ENCODE measurements at places on chromosomes 12 and 14.

DNA sequence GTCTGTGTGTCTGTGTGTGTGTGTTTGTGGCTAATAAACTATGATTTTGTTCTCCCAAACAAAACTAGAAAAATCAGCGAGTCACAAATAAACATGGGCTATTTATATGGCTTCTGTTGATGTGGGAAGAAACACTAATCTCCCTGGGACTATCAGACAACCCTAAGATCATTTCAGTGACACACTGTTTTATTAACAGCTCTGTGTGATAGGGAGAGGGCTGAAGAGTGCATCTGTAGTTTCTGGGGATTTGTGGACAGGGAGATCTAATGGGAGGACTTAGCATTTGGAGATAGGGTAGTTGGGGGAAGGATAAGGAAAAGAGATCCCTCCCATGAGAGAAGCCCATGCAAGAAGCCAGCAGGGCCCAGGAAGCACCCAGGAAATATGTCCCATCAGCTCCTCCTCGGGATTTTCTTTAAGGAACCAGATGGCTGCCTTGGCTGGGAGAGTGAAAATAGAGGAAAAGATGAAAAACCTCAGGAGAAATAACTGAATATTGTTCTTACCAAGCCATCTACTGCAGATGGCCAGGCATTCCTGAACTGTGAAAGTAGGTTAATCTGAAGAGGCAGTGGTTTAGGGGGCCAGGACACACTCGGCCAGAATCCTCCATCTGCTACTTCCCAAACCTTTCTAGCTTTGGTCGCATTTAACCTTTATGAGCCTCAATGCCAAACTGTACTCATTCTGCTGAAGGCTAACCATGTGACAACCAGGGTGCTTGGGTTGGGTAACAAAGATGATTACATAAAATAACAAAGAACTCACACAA is 253.4 kb downstream of the BTG1 start:
- no peak for DNase-seq

DNA sequence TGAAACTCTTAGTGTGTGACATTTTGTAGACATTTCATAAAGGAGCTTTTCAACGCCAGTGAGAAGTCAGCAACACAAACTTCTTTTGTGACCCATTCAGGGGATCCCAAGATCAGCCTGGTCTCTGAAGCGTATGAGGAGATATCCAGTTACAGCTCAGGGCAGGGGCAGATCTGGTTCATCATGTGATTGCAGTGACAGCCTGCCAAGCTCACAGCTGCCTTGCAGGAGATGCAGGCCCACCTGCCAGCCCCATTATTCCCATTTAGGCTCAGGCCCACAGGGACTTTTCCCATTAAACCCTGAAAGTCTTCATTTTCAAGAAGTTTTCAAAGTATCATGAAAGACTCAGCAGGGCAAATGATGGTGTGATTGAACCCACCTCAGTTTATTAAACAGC is 38.3 kb downstream of the SRGAP1 start:
- no peak for DNase-seq

- no peak for DNase-seq
Measured at GRCh38 chr12:10409392-10409791, at the start of gene KLRC4. Gene KLRC4, minus strand, starts transcription at chr12:10409757. Its CDS starts 182 bp downstream, at chr12:10409575.

DNA sequence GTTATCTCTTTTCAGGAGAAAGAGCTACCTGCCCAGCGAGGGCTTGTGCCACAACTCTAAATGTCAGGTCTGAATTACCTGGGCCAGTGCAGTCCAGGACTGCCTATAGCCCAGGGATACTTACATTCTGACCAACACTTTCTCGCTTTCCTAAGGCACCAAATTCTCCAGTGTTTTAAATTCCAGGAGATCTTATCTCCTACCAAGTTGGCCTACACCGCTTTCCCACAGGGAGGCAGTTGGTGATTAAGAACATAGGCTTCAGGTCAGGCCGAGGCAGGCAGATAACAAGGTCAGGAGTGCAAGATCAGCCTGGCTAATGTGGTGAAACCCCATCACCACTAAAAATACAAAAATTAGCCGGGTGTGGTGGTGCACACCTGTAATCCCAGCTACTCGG is 41.1 kb downstream of the RPS29 start:
- no peak for DNase-seq

Measured in AG09319 (cell line).